ENCODE measurements at places on chromosomes 16 and 17.

DNA sequence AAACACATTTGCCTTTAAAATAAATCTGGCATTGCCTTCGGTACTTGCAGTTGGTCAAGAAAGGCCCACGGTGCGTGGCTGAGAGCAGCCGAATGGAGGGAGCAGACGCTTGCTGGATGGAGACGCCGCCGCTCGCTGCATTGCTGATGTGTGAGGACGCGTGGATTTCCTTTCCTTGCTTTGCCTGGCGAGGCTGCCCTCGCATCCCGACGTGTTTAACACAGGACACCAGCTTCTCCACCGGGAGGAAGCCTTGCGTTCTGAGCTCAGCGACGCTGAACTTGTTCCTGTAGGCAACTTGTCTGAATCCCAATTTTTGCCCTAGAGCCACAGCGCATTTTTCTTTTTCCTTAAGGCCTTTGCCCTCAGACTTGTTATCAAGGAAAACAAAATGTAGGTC is 45.8 kb downstream of the COX4I1 start:
- no peak for DNase-seq

DNA sequence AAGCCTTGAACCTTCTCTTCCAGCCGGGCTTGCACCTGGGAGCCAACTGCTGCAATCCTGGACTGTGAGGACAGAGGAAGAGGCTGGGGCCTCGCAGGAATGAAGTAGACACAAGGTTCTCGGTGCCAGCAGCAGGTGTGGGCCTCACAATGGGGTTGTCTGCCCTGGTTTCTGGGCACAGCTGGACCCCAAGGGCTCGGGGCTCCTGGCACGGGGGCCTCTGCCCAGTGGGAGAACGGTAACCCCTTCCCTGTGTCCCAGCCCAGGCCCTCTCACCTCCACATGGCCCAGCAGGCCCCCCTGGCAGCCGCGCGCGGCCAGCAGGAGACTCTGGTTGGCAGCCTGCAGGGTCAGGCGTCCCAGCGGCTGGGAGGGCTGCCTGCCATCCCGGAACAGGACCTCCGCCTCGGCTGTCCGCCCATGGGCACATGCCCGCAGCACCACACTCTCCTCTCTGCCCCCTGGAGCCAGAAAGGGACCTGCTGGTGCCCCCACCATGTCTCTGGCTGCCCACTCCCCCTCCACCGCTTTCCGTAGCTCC is 46.9 kb downstream of the RMI2 start:
- no peak for DNase-seq

DNA sequence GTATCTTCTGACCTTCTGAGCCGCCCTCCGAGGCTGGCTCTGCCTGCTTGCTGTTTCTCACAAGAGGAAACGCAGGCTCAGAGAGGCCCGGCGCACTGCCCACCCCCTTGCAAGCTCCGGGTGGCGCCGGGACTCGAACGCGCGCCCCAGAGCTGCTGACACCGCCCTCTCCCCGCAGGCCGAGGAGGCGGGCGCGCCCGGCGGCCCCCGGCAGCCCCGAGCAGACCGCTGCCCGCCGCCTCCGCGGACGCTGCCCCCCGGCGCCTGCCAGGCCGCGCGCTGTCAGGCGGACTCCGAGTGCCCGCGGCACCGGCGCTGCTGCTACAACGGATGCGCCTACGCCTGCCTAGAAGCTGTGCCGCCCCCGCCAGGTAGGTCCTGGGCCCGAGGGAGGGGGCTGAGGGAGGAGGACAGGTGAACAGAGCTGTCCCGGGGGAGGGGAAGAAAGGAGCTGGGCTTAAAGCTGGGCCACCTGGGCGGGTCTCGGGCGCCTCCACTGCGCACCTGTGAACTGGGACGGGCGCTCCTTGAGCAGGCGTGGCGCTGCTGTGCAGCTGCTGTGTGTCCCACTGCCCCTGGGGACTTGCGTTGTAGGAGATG is 18.2 kb downstream of the WFDC1 start:
- no peak for DNase-seq

DNA sequence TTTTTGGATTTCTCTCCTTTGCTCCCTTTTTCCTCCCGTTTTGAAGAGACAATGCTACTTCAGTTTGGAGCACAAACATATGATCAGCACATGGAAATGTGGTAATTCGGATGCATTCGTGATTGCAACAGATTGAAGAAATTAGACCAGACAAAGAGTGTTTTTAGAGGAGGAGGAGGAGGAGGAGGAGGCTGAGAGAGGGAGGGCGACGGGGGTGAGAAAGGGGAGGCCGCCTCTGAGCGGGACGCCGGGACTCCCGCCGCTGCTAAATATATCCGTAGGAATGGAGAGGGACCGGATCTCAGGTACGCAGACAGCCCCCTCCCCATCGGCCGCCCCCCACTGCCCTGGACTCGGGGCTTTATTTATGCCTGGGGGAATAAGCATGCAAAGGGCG is 179.3 kb downstream of the SEC14L1 start:
- DNase-seq = no peak

DNA sequence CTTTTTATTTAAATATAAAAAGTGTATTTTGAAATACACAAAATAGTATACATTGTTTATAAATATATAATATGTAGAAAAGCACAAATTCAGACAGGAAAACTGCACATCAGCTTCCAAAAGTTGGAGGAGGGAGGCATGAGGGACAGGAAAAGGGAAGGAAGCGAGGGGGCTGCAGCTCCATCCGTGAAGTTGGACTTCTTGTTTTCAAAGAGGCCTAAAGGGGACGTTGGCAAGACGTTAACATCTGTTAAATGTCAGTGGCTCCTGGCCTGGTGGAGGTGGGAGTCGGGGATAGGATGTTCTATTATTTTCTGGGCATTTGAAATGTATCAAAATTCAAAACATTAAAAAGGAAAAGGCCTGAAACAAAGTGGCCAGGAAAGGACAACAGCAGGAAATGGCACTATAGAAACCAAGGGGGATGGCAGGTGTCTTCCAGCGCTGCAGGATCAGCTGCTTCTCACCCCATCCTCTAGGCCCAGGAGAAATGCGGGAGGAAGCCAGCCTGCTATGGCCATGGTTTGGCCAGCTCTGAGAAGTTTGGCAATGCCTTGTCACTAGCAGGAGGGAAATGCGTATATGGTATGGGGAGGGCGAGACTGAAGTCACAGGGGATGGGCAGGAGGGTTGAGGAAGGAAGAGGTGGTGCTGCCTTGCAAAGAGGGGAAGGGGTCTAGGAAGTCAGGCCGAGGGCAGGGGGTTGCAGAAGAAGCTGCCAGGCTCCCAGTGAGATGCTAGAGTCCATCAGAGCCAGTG is 6.4 kb downstream of the CMTM2 start:
- no peak for DNase-seq

GRCh38 chr16:53224951-53225533 is 170.3 kb downstream of the CHD9 start:
- DNase-seq = no peak

- DNase-seq = no peak
Observed at GRCh38 chr16:31182391-31182790, 2.5 kb downstream of the FUS start.

- DNase-seq = no peak
Observed at GRCh38 chr16:85061566-85061965, 34.0 kb downstream of the KIAA0513 start.

- DNase-seq = no peak
Observed at GRCh38 chr16:23391381-23392222, 61.4 kb downstream of the COG7 start.

DNA sequence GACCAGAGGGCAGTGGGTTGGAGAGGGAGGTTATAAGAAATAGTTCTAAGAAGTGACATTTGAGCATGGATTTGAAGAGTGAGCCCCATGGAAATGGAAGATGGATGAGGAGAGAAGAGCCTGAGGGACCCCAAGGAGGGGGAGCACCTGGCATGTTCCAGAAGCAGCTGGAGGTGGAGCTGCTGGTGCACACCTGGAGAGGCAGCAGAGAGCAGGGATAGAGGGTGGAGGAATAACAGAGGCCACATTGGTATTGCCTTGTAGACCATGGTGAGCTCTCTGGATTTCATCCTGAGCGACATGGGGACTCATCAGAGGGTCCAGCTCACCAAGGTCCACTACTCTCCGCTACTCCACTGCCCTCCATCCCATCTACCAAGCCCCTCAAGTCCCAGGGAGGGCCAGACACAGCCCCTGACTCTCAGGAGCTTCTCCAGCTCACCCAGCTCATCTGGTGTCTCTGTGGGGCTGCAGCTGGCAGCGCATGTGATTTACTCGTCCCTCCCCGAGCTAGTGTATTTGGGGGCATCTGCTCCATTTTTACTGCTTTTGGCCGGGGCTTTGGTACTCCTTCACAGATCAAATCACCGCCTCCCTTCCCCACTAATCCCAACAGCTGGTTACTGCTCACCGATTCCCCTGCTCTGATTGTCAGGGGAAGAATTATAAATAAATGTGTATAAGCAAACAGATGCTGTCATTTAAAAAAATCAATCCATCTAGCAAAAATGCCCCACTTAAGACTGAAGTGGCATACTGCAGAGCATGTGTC is 22.1 kb upstream of the KDM8 start:
- DNase-seq = no peak

GRCh38 chr17:73783945-73784603 is 139.8 kb upstream of the SDK2 start:
- no peak for DNase-seq

DNA sequence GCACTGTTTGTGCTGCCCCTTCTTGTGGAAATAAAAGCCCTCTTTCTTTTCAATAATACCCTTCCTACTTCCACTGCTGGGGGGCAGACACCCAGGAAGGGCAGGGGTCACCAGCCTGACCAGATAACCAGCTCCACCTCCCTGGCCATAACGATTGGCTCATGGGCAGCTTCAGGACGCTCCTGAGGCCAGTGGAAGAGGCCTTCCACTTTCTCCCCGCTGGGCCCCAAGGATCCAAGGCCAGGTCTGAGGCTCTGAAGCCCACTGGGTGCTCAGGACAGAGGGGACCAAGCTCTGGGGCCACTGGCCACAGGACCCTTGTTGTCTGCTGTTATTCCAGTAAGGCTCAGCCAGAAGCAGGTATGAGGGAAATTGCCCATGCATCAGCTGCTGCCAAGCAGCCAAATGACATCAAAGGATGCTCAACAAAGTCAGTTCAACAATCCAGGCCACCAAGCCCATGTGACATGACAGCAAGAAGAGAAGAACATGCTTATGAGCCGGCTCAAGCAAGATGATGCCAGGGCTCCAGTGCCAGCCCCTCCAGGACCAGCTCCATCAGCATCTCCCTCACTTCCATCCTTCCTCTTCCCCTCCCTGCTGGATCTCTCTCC is 238.8 kb downstream of the ZNF423 start:
- no peak for DNase-seq

DNA sequence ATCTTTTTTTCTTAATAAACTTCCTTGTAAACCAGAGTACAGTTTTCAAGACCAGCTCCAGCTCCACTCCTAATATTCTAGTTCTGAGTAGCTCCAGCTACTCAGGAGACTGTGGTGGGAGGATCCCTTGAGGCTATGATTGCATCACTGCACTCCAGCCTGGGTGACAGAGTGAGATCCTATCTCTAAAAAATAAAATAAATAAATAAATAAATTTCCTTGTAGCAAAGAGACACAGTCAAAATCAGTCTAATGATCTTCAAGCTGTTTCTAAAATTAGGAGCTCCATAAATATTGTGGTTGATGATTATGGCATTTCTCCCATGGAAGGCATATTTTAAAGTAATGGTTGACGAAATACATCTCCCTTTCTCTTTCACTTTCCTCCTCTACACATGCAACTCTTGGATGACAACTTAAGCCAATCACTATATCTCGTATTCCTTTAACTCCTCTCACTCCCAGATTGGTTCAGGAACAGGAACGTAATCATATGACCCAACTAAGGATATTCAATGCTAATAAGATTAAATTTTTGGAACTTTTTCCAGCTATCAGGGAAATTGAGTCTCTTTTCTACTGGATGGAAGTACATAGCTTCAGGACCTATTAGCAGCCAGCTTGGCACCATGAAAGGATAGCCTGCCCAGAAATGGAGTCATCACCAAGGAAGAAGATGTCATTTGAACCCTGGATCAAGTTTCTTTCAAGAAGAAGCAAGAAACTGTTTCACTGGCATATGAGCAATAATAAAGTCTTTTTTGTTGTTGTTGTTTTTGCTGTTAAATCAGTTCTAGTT is 42.1 kb upstream of the TAOK1 start:
- no peak for DNase-seq

DNA sequence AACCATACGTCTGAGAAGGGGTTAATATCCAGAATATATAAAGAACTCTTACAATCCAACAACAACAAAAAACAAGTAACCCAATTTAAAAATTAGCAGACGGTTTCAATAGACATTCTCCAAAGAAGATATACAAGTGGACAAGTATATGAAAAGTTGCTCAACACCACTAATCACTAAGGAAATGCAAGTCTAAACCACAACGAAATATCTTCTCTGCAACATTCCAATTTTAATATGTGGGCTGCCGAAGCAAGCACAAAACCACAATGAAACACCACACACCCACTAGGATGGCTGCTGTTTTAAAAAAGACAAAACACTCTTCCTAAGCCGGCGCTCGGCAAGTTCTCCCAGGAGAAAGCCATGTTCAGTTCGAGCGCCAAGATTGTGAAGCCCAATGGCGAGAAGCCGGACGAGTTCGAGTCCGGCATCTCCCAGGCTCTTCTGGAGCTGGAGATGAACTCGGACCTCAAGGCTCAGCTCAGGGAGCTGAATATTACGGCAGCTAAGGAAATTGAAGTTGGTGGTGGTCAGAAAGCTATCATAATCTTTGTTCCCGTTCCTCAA is 5.9 kb upstream of the SLC13A2 start:
- no peak for DNase-seq

DNA sequence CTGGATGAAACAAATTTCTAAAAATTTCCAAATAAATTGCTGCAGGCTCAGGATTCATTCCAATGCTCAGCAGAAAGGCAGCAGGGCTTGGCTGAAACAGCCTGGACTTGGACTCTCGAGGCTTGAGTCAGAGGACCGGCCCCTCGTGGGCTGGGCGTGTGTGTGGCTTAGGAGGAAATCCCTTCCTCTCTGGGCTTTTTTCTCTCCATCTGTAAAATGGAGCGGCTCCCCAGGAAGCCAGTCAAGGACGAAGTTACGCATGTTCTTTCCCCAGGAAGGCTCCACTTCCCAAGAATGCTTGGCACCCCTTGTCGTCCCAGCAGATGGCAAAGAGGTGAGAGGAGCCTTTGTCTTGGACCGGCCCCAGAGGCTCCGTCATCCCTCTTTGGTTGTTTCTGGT is 13.5 kb downstream of the SLC46A1 start:
- DNase-seq = no peak

- no peak for DNase-seq
Observed at GRCh38 chr17:61878984-61879612, 15.8 kb upstream of the BRIP1 start.

DNA sequence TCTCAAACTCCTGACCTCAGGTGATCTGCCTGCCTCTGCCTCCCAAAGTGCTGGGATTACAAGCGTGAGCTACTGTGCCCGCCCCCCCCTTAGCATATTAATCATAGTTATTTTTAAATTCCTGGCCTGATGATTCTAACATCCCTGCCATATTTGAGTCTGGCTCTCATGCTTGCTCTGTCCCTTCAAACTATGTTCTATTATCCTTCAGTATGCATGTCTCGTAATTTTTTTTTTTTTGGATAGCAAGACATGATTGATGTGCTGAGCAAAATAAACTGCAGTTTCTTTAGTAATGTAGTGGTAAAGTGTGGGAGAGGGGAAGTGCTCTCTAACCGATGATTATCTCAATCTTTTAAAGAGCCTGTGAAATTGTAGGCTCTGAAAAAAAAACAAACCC is 34.3 kb upstream of the TMEM92 start:
- no peak for DNase-seq

Measured in C1 segment of cervical spinal cord (tissue), 14 donors.